Retina (tissue), 1 donor: ENCODE measurements at places on chromosomes 1 and 21.

- DNase-seq, result no peak
Observed at GRCh38 chr21:39009587-39010225, 173.5 kb downstream of the PSMG1 start.

DNA sequence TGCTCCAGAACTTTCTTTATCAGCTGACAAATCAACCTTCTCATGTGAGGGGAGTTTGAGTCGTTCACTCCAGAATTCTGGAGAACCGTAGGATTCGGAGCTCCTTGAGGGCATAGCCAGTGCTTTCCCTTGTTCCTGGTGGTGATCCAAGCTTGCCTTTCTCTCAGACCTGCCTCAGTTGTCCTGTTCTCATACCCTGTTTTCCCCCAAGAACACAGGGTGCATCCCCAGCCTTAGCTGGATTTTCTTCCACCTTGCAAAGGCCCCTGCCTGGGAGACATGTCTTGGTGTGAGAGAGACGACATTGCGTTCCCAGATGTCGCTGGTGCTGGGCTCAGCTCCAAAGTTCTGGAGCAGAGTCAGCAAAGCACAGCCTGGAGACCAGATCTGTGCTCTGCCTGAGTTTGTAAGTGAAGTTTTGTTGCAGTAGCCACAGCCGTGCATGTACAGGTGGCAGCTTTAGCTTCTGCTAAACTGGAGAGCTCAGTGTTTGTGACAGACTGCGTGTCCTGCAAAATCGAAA lies 40.0 kb downstream of the ABCG1 start:
- DNase-seq, result no peak

- DNase-seq, result no peak
Observed at GRCh38 chr21:41706263-41706639, 60.6 kb downstream of the RIPK4 start.

DNA sequence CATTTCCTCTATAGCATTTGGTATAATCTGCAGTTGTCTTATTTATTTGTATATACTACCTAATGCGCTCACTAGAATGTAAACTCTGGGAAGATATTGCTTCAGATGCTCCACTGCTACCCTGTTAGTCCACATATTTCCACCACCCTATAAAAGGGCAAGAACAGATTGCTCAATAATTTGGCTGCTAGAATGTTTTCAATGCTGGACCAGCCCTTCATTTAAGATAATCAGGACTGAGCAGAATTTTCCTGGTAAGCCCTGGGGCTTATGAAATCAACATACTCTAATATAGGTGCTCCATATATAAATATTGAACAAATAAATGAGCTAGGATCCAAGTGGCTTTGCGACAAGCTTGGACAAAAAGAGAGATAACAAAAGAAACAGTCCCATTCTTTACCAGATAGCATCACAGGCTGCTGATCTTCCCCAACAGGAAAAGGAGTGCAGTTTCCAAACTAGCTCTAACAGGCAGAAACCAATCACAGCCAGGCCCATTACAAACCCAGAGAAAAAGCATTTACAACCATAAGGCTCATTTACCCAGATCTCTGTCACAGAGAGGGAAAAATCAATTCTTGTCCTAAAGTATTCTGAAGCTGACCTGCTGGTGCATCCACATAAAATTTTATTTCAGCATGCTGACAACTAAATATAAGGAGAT lies 8.3 kb downstream of the BCAR3 start:
- no peak for DNase-seq

GRCh38 chr1:62196086-62196690 lies 1.5 kb downstream of the L1TD1 start:
- DNase-seq, result peak; percentile 40
